ENCODE measurements at places on chromosomes 11 and 22.

- DNase-seq, result no peak
These were observed 110.8 kb downstream of the MORC2 start for GRCh38 chr22:30857791-30858190.

GRCh38 chr22:50625131-50625567, 2.8 kb downstream of the ARSA start:
- DNase-seq, result no peak

- no peak for DNase-seq
These were observed 89.5 kb downstream of the WNT7B start for GRCh38 chr22:45887202-45888131.

- no peak for DNase-seq
These were observed 63.5 kb upstream of the WNT11 start for GRCh38 chr11:76269661-76270261.

DNA sequence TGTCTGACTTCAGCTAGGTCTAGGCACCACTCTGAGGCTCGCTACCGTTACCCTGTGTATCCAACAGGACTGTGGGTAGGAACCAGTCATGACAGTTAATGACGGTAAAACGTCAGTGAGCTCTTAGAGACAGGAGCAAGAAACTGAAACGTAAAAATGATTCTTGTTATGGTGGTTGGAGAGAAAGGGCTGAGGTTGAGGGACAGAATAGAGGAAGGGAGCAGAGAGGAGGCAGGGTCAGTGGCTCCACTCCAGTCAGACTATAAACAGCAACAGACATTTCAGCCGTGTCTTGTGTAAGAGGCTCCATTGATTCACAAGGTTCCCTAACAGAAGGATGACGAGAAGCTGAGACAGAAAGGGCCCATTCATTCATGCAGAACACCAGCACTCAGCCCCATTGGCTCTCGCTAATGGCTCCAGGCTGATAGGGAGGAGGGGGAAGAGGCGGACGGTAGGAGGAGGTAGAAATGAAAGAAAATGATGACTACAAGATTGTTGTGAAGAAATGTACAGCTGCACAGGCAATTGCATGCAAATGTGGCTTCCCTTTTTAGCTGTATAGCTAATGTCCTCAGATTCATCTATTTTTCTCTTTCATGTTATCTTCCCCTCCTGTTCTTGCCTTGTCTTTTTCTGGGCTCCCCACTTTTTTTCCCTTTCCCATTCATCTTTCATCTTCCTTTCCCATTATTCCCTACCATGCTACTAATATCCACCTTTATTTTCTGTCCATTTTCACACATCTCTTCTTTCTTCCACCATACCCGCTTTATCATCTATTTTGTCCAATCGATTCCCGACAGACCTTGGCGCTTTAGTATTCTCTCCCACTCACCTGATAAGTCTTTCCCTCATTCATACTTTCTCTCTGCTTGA, 34.3 kb downstream of the ETS1 start:
- DNase-seq, result peak; percentile 95

GRCh38 chr11:12979928-12980689, 29.0 kb upstream of the RASSF10 start:
- DNase-seq, result no peak

- DNase-seq, result no peak
These were observed 2.3 kb downstream of the KRTAP5-11 start for GRCh38 chr11:71580057-71581003.

DNA sequence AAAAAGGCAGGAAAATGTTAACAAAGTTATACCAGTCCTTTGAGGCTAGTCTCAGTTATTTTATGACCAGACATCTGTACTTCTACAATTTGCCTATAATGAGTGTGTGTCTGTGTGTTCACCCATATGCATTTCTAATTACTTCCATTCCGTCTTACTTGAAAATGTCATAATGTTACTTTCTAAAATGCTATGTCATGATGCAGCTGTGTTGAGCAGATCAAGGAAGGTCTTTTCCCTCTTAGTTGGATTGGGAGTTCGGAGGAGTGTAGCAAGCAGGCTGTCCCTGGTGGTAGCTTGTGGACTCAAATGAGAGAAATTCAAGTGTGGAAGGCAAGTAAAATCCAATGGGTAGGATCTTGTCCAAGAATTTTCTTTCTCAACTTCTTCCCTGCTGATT, 3.0 kb downstream of the SNX19 start:
- no peak for DNase-seq

DNA sequence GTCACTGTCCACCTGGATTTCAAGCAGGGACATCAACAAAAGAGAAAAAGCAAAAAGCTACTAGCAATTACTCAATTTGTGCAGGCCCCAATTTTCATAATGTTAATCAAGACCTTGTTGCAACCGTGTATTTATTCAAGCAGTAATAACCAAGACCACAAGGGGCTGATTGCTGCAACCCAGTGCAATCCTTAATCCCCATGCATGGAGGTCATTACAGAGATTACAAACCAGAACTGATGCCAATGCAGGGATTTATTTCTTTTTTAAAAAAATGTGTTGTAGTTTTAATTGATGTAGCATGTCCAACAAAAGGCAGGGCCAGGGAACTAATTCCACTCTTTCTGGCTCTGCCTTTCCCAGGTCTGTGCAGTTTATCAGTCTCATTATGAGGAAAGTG, 18.4 kb downstream of the TECTA start:
- no peak for DNase-seq

DNA sequence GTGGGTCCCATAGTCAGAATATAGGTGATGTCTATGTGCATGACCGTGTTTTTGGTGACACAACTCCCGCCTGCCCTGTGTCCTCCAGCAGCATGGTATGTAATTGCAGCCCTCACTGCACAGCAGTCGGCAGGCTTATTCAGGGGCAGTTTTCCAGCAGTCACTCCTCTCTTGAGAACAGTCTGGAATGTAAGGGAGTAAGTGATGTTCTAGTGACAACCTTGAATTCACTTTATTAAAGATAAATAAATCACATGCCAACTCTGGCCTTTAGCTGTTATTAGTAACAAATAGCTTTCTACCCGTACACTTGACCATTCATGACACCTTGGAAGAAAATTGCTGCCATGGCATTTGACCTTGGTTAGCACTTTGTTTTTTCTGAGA, 27.9 kb downstream of the ZNRF3 start:
- no peak for DNase-seq

DNA sequence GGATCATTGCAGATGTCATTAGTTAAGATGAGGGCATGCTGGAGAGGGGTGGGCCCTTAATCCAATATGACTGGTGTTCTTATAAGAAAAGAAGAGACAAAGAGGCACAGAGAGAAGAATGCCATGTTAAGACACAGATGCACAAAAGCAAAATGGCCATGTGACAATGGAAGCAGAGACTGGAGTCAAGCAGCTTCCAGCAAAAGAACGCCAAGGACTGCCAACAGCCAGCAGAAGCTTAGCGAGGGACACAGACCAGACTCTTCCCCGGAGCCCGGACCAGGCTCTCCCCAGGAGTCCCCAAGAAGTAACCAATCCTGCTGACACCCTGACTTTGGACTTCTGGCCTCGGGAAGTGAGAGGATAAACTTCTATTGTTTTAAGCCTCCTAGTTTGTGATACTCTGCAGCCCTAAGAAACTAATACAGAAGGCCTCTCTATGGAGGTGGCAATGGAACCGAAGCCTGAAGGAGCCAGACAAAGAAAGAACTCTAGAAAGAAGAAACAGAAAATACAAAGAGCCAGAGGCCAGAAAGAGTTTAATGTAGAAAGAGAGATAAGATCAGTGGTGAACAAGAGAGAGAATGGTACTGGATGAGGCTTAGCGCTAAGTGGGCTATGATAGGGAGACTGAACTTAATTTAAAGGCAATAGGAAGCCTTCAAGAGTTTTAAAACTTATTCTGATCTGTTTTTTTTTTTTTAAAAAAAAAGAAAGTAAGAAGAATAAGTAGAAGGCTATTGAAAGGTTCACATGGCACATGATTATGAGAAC, 27.7 kb downstream of the PRCP start:
- DNase-seq, result no peak

DNA sequence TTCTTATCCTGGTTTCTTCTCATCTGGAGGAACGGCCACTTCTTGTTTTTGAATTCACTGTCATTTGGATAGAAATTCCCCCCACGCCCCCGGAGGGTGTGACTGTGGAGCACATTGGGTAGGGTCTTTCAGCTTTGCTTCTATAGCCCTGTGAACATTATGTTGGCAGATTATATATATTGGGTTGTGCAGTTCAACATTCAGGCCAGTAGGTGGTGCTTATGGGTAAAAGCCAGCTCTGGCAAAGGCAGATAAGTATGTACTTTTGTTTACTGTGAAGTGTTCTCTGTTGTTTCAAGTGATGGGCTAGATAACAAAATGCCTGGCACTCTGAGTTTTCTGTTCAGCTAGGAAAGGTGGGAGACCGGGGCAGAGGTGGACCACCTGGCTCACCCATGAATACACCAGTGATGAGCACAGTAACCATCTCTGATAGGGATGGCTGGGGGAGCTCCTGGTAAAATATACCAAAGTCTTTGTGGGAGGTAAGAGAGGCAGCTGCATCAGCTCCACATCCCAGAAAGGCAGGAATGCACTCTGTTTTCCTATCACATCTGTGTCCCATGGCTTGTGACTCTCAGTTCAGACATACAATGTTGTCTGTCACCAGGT, 1348.2 kb upstream of the RAG2 start:
- DNase-seq, result peak; percentile 7

- no peak for DNase-seq
These were observed 475.4 kb downstream of the INSC start for GRCh38 chr11:15590132-15590531.

DNA sequence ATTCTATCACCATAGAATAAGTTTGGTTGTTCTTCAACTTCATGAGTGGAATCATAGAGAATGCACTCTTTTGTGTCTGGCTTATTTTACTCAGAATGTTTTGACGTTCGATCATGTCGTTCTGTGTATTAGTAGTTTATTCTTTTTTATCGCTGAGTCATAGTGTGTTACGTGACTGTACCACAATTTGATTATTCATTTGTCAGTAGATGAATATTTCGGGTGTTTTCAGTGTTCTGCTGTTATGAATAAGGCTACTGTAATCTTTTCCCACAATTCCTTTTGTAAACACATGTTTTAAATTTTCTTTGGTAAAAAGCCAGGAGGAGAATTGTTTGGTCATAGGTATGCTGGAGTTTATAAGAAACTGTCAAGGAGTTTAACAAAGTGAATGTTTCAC, 279.9 kb upstream of the B3GAT1 start:
- DNase-seq, result no peak

DNA sequence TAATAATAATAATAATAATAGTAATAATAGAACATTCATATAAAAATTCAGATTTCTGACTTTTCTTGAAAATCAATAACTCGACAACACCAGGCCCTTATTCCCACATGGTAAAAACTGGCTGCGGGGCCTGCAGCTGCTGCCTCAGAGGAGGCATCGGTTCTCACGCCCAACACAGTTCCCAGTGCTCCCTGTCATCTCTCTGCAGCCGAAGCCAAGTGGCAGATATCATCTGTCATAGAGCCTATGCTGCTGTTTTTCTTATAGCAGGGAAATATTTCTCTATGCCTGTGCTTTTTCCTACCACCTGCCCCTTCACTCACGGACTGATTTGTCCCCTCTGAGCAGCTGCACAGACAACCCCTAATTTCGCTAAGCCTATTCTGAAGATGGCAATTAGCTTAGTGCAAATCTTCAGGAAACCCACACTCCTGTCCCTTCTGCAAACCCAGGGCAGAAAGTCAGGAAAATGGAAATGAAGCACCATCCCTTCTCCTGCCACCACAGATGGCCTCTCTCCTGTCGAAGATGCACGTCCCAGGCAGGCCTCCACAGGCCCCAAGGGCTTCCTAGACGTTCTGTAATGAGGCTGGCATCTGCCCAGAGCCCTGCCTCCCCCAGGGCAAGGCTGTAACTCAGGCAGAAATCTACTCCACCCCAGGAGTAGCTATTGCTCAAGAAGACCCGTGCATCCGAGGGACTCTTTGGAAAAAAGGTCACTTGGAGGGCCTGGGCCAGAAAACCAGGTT, 66.7 kb downstream of the SYN3 start:
- DNase-seq, result no peak

- DNase-seq, result no peak
These were observed 33.8 kb downstream of the EHF start for GRCh38 chr11:34654483-34655334.

GRCh38 chr11:71462726-71463125, 9.7 kb downstream of the NADSYN1 start:
- no peak for DNase-seq

- no peak for DNase-seq
These were observed 64.1 kb downstream of the PRMT3 start for GRCh38 chr11:20451568-20451967.

DNA sequence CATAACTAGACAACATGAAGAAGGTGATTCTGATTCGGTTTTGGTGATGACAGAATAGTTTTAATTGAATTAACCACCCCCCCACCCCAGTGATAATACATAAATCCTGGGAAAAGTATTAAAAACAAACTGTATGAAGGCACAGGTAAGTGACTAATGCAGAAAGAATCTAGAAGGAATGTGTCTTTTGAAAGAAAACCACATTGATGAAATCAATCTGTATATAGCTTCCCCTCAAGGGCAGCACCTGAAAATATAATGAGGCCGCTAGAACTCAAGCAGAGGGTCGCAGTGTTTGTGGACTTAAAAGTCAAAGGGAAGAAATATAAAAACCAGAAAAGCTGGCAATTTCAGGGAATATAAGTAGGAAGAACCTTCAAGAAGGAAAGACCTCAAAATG, 580.5 kb upstream of the CHORDC1 start:
- DNase-seq, result no peak
